ENCODE measurements at places on chromosomes 1 and 21.

DNA sequence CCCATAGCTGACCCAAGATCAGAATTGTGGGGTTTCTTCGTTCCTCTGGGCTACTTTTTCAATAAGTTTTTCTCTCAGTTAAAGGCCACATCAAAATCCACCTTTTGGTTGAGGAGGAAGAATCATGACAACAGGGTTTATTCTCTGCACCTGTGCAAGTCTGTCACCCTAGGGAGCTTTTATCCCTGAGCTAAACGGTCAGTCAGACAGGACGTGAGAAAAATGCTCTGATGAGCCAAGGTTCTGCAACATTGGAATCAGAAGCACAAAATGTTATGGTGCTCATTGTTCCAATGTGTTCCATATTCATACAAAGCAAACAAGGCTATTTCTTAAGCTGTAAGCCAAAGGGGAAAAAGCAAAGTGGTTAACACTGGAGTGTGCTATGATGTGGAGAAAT lies 7.4 kb upstream of the ERICH3 start:
- no peak for DNase-seq

DNA sequence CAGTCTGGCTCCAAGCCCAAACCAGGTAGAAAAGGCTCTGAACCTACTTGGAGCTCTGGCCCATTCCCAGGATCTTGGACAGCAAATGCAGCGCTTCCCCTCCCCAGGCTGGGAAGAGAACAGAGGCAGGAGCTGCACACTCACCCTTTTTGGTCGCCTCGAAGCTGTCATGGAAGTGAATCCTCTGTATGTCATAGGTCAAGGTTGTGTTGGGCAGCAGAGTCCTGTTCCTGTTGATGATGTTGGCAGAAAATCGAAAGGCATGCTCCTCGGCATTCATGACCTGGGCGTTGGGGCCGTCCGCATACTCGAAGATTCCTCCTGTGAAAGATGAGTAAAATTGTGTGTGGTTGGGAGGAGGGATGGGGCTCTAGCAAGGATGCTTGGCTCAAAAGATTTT lies 143.5 kb downstream of the GRIK3 start:
- DNase-seq = no peak

GRCh38 chr1:167184081-167184480 lies 36.6 kb upstream of the POU2F1 start:
- DNase-seq = no peak

GRCh38 chr1:103517380-103518047 lies 8.0 kb upstream of the RNPC3 start:
- no peak for DNase-seq

- no peak for DNase-seq
These were observed 550 bp downstream of the ARHGEF16 start for GRCh38 chr1:3454811-3455618.

Measured in esophagus squamous epithelium (tissue), 5 donors.